Cardiac septum (tissue), 1 donor: ENCODE measurements at places on chromosomes 16 and 17. TPM values are rescaled to one million over a fixed set of nuclear protein-coding genes. Genes with fewer than 3 reads are reported as not detected.
A peak's percentile ranks its signal among the peaks of the same experiment; 100 is the strongest.

ALOX12 gene
- total RNA-seq: not detected

HAS3 gene
- 0.38 TPM for total RNA-seq

SHISA6 gene
- total RNA-seq: 0.35 TPM

CUEDC1 gene
- 46.6 TPM for total RNA-seq

CASKIN1 gene
- total RNA-seq: 1.2 TPM

OR2C1 gene
- total RNA-seq: not detected

TBC1D3E gene
- total RNA-seq: not detected

GRCh38 chr17:76005263-76006149 lies 4.9 kb downstream of the CDK3 start:
- DNase-seq: peak; percentile 89

DNA sequence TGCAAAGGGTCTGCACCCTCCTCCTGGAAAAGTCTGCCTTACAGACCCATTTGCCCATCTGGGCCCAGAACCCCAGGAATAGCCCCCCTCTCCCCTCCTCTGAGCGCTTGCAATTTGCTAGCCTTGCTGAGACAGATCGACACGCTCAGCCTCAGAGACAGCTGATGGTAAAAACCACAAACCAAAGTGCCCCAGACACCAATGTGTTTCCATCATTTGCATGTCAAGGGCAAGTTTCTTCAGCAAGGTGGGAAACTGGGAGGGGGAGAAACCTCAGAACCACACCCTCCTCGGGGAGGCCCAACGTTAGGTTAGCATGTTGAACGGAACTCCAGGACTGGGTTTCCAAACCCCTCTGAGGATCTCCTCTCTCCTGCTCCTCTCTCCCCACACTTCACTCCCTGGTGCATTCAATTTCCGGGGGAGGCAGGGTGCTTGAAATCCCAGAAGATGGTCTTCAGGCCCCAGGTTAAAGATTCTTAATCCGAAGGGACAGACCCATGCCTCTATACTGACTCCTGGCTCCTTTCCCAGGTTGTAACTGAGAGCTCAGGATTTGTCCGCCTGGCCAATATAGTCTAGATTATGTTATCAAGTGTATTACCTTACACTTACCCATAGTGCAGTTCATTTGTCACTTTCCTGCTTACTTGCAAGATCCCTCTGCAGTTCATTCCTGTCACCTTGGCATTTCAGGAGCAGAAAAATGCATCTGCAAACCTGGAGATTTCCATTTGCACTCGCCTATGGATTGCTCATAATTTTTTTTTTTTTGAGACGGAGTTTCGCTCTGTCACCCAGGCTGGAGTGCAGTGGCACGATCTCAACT lies 1.3 kb upstream of the CUEDC1 start:
- DNase-seq: no peak

DNA sequence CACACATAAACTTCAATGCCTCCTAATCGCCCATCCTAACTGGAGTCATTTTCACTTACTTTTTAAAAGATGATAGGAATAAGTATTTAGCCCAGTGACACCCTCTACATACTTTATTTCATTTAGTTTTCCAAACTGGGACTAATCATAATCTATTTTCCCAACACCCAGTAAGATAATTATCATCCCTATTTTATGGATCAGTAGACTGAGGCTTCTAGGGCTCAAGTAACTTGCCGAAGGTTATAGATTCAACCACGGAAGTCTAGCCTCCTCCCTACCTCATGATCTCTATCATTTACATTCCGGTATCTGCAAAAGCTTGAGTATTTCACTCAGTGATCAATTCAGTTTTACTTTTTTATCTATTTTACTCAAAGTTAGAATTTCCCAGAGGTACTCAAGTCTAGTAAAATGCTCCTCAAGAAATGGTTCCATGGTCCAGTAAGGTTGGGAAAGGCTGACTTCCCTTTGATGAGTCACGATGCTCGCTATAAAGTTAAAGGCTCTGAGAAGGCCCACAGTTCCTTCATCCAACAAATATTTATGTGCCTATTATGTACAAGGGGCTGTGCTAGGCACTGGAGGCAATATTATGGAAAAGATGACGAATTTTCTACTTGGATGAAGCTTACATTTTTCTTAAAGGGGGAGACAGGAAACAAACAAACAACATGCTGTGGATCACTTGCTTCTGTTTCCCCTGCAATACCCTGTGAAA lies 75.1 kb downstream of the TOX3 start:
- DNase-seq: no peak

- DNase-seq: no peak
Observed at GRCh38 chr16:10589109-10589508, 8.7 kb upstream of the EMP2 start.

DNA sequence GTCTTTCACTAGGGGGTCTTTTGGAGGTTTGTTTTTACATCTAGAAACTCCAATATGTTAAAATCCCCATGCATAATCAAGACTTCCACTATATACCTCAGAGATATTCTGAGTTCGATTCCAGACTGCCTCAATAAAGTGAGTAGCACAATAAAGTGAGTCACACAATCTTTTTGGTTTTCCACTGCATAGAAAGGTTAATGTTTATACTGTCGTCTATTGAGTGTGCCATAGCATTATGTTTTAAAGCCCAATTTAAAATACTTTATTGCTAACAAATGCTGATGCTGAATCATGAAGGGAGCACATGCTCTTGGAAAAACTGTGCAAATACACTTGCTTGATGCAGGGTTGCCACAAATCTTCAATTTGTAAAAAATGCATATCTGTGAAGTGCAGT lies 227.5 kb upstream of the ZFHX3 start:
- no peak for DNase-seq

DNA sequence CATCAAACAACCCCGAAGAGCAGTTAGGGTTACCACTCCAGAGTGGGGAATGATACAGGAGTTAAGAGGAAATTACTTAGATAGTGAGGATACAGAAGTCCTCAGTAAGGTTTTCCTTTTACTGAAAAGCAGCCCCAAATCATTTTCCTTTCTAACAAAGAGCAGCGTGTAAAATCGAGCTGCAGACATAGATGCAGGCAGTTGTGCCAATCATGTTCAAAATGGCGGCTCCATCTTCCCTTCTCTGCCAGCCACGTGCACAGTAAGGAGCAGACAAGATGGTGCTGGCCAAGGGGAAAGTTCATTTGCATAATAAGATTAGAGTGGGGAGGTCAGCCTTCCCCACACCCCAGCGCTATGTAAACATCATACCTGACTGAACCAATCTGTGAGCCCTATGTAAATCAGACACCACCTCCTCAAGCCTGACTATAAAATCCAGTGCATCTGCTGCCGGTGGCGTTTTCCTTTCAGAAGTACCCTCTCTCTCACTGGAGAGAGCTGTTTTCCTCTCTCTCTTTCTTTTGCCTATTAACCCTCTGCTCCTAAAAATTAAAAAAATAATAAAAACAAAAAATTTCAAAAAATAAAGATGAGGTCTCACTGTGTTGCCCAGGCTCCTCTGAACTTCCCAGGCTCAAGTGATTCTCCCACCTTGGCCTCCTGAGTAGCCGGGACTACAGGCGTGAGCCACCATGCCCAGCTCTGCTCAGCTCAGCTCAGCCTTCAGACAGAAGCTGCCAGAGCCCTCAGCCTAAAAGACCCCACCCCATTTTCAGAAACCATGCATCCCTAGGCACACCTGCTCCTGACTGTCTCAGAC lies 2.6 kb upstream of the SRL start:
- DNase-seq: no peak

GRCh38 chr16:21276090-21276489 lies 2.0 kb downstream of the CRYM start:
- DNase-seq: no peak

DNA sequence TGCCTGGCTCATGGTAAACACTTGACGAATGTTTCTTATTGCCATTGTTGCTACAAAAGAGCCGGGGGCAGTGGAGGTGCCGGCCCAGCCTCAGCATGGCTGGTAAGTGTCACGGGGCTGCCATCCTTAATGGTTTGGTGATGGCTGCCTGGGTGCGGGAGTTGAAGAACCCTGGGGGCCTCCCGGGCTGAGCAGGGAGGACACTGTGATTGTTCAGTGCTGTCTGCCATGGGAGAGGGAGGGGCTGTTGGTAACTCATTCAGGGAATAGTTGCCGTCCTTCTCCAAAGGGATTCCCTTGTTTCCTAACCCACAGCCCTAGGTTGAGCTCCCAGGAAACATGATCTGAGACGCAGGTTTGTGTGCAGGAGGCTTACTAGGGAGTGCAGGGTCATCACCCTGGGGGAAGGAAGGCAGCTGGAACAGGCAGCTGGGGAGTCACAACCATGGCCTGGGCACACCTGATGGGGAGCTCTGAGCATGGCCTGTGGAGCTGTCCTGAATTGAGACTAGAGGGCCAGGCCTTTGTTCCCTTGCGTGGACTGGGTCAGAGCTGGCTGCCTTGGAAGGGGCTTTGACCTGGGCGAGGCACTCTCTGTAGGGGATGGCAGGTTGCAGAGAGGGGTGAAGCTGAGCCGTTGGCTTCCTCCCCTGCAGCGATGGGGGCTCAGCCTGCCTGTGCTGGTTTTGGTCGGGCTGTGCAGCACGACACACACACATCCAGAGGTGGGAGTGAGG lies 85.7 kb downstream of the PLCG2 start:
- no peak for DNase-seq

- no peak for DNase-seq
Observed at GRCh38 chr16:53043986-53044601, 8.6 kb downstream of the CHD9NB start.

GRCh38 chr17:67521775-67522069 lies 144.6 kb downstream of the PITPNC1 start:
- DNase-seq: no peak

DNA sequence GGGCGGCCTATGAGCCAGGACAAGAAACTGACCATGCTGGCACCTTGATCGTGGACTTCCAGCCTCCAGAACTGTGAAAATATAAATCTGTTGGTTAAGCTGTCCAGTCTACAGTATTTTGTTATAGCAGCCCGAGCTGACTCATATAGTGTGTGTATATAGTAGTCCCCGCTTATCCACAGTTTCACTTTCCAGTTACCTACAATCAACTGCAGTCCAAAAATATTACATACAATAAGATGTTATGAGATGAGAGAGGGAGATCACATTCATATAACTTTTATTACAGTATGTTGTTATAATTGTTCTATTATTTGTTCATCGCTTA lies 4.9 kb downstream of the MT3 start:
- no peak for DNase-seq

DNA sequence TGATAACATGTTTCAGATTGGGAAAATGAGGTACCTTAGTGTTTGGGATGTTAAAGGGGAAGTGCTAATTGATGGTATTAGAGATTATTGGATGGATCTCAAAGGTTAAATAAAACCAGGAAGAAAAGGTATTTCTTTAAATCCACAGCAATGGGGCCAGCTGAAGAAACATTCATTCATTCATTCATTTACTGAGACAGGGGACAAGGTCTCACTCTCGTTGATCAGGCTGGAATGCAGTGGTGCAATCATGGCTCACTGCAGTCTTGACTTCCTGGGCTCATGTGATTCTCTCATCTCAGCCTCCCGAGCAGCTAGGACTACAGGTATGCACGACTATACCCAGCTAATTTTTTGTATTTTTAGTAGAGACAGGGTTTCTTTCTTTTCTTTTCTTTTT lies 19.8 kb downstream of the EARS2 start:
- no peak for DNase-seq

- DNase-seq: no peak
Observed at GRCh38 chr17:50771991-50772785, 4.9 kb upstream of the ANKRD40CL start.

DNA sequence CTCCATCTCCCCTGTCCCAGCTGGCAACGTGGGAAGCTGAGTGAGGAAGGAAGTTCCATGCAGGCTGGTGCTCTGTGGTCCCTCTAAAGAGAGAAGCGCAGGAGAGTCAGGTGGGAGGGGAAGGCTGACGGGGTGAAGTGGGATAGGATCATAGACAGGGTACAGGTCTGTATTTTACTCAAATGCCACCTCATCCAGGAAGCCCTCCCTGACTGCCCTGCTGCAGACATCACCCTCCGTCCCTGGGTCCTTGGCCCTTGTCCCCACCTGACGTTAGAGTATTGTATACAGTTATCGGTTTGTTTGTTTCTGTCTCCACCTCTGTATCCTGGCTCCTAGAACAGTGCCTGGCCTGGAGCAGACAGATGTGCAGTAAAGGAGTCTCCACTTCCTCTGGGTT lies 11.7 kb downstream of the CANT1 start:
- DNase-seq: peak; percentile 74

DNA sequence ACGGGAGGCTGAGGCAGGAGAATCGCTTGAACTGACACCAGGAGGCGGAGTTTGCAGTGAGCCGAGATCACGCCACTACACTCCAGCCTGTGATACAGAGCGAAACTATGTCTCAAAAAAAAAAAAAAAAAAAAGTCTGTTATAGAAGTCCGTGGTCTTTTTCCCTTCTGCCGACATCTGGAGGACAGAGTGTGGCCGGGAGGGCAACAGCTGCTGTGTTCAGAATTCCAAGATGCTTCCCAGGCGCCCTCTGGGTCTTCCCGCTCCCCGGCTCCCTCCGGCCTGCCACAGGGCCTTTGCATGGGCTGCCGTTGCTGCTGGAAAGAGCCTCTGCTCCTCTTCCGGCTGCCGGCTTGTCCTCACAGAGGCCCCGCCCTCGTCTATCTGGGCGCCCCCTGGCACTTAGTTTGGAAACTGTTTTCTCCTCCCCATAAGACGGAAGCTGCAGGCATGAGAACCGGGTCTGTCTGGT lies 2.4 kb upstream of the CACNA1H start:
- DNase-seq: no peak

DNA sequence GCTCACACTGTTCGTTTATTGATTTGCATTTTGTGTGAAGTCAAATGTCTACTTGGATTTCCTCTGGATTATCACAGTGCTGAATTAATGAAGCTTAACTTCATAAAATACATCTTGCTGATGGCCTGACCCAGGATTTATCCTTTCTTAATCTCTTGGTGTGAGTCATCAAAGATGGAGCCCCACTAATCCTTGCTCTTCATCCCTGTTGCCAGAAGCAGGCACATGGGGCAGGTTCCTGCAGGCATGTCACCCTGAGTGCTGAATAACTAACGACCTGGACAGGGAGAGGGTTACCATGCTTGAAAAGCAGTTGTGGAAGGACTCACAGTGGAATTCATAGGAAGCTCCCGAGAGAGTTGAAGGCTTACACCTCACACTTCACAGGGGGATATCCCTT lies 56.0 kb upstream of the FA2H start:
- no peak for DNase-seq

GRCh38 chr16:27436921-27437650 lies 35.1 kb downstream of the IL21R start:
- DNase-seq: peak; percentile 67

GRCh38 chr17:57071991-57072944 lies 12.8 kb upstream of the AKAP1 start:
- no peak for DNase-seq
